COLO829 (cell line): ENCODE measurements at places on chromosomes 6 and 20.

- no peak for DNase-seq
These were observed 253.8 kb downstream of the NKAIN2 start for GRCh38 chr6:124057461-124057860.

DNA sequence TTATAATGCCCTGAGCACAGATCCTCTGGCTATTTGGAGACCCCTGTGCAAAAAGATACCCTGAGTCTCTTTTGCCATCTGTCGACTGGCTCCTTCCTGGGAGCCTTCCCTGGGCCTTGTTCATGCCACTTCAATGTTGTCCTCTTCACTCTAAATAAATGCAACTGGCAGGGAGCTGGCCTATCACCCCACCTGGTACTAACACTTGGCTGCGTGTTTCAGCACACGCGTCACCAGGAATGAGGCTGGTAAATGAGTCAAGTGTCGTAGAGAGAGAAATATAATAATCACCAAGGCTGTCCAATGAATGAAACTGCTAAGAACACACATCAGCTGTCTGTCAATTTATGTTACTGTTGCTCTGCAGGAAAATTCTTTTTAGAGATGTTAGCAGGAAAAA, 374.6 kb upstream of the JARID2 start:
- no peak for DNase-seq

GRCh38 chr20:33443006-33443511, 504 bp downstream of the SNTA1 start:
- no peak for DNase-seq

DNA sequence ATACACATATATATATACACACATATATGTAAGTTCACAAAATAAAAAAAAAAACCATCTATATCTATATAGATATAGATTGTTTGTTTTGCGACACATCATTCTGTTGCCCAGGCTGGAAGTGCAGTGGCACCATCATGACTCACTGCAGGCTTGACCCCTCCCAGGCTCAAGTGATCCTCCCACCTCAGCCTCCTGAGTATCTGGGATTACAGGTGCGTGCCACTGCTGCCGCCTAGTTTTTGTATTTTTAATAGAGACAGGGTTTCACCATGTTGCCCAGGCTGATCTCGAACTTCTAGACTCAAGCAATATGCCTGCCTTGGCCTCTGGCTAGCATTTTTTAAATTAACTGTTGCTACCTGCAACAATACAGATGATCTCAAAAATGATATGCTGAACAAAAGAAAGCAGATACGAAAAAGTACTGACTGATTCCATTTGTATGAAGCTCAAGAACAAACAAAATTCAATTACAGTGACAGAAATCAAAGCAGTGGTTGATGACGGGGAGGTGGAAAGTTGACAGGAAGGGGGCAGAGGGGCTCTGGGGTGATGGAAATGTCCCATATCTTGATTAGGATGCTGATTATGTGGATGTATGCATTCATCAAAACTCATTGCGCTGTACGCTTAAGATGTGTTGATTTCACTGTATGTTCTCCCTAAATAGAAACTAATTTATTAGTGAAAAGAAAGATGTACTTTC, 49.6 kb downstream of the ATXN1 start:
- no peak for DNase-seq

GRCh38 chr6:111734068-111735061, 128.7 kb upstream of the TRAF3IP2 start:
- no peak for DNase-seq

DNA sequence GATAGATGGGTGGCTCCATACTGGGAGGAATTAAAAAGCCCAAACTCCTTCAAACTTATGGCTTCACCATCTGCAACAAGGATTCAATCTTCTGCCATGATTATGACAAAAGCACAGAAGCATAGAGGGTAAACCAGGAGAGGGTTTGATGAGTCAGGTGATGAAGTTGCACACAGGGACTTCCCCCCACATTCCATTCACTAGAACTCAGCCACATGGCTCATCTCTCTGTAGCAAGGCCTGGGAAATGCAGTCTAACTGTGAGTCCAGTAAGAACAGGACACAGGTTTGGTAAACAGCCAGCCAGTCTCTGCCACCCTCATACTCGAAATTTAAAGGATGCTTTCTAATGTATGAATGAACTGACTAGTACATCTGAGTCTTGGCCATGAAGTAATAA, 142.9 kb downstream of the HIVEP2 start:
- DNase-seq: peak; percentile 33

DNA sequence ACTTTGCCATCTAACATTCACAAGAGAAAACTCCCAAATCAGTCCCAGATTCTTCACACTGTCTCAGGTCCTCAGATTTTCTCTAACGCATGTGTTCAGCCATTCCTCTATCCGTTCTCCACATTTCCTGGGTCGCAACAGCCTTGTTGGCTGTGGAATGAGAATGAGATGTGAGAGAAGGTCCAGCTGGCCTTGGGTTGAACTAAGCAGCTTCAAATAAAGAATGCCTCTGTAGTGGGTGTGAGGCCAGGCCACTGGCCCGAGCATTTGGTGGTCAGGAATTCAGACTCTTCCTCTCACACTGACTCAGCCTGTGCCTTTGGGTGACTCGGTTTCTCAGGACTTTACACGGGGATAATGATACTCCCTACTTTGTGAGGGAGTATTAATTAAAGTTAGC, 73.8 kb upstream of the CCN6 start:
- DNase-seq: no peak

DNA sequence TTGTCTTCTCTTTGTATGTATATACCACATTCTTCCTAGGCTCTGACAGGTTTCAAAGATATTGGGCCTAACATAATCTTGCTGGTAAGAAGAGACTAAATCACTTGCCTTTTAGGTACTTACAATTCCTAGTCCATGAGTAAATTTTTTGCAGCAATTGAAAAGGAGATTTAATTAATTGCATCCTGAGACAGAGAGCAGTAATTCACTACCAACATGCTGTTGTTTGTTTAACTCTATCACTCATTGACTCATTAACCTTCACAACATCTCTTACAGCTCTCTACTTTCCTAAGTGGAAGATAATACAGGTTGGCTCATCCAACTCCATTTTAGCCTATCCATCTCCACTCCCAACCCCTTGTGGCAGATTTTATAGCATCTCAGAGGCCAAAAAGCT, 280.4 kb downstream of the ALDH8A1 start:
- no peak for DNase-seq

- no peak for DNase-seq
These were observed 10.3 kb downstream of the GFRA4 start for GRCh38 chr20:3652676-3653596.

GRCh38 chr20:5626603-5627002, 123.6 kb upstream of the SHLD1 start:
- no peak for DNase-seq
